ENCODE measurements at places on chromosomes 1 and 21.

- DNase-seq, result no peak
These were observed 20.2 kb downstream of the NCMAP start for GRCh38 chr1:24575905-24576587.

DNA sequence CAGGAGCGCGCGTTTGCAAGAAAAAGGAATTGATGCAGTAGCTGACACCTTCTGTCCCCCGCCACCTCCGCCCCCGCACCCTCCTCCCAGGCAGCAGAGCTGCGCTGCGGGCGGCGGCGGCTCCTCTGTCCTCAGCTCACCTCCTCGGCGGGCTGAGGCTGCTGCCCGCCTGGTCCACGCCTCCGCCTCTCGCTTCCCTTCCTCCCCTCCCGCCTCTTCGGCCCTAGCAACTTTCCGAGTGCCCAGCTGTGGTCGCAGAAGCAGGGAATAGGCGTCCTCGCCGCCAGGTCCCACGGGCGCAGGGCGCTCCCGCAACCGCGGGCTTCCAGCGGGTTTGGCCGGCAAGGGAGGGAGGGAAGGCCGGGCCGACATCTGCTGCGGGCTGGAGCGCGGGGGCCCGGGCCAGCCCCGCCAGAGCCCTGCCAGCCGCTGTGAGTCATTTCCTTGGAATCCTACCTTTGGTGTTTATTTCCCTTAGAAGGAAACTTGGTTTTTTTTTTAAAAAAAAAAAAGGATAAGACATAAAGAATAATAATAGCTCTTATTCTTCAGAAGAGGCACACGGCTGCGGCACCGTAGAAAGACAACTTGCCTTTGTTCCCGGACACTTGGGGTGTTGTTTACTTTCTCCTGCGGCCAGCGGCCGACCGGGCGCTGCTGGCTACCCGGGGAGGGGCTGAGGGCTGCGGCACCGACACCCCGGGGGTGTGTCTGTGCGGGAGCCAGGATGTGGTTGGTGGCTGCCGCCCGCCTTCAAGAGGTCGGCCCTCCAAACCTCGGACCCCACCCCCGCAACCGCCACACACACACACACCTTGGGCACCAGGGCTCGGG is 1.1 kb downstream of the SERTAD4 start:
- DNase-seq, result no peak

DNA sequence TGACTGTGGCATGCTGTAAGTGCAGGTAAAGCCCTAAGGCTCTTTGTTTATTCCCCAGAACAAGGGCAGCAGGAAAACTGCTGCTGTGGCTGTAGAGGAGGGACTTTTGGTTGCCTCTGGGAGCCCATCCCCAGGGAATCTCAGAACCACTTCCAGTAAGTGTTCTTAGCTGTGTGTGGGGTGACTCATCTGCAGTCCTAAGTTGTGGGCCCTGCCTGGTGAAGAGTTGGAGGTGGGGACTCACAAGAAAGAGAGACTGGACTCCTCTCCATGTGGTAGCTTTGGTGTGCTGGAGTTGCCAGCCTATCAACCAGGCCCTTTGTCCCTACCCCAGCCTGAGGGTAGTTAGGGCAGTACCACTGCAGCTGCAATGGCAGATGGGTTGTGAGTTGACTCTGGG is 24.0 kb upstream of the DENND1B start:
- no peak for DNase-seq

GRCh38 chr1:7363450-7363849 is 407.6 kb upstream of the VAMP3 start:
- DNase-seq, result no peak

DNA sequence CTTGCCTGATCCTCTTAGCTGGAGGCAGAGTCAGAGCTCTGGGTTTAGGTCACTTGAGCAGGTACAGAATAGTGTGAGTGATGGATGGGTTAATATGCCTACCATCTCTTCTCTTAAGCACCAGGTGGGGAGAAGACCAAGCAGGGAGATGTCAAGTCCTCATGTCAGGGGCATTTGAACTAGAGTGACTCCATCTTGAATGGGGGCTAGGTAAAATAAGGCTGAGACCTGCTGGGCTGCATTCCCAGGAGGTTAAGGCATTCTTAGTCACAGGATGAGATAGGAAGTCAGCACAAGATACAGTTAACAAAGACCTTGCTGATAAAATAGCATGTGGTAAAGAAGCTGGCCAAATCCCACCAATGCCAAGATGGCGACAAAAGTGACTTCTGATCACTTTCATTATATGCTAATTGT is 77.4 kb upstream of the BTG3 start:
- no peak for DNase-seq

DNA sequence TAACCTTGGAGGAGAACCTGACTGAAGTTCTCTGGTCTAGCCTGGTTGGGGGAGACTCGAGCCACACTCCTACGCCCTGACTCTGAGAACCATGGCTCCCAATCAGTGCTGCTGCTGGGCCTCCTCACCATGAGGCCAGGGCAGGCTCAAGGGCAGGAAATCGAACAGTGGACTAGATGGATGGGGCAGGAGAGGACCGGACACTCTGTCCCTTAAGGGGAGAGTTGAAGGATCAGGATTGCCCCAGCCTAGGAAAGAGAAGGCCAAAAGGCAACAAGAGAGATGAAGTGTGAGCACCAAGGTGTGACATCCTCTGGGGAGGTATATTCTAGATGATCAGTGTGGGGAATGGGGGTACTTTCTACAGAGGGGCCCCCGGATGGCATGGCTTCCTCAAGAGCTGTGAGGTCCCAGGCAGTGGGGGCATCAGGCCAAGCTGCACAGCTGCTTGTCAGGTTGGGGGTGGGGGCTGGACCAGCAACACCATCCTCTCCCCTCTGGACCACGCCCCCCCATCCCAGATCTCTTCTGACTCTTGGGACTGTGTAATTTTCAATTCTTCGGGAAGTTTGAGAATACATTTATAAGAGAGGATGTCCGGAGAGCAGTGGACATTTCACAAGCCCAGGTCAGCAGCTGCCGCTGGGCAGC is 34.0 kb downstream of the MX1 start:
- no peak for DNase-seq

- DNase-seq, result no peak
These were observed 8.1 kb downstream of the TDRD5 start for GRCh38 chr1:179599623-179600249.

DNA sequence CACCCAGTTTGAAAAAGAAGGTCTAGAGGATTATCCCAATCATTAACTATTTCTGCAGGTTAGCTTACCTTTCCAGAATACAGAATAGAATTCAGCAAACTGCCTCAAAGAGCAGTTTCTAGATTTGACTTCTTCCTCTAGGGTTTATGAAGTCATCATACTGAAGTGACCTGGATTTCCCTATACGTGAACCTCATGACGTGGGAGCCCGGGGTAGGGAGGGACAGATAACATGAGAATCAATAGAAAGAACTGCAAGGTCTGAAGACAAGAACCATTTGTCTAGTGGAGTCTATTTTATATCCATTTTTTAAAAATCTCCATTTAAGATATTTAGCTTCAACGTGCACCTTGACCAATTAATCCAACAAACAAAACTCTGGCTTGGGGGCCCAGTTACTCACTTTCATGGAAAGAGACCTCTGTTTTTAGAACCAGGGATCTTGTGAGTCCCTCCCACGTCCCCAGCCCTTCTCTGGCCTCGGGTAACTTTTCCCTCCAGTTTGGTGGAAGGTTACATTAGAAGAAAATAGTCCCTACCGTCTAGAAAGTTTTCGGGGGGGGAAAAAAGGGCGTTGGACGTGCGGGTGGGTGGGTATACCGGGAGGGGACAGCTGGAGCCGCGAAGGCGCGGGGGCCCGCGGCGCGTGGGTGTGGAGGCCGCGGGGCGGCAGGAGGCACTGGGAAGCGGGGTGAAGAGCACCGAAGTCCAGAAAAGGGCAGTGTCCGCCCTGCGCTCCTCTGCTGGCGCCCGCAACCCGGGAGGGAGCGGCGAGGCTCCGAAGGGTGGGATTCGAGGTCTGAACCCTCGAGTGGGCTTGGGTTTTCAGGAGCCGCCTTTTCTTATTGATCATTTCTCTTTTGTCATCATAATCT is 13.8 kb upstream of the POGZ start:
- DNase-seq, result peak; percentile 16

DNA sequence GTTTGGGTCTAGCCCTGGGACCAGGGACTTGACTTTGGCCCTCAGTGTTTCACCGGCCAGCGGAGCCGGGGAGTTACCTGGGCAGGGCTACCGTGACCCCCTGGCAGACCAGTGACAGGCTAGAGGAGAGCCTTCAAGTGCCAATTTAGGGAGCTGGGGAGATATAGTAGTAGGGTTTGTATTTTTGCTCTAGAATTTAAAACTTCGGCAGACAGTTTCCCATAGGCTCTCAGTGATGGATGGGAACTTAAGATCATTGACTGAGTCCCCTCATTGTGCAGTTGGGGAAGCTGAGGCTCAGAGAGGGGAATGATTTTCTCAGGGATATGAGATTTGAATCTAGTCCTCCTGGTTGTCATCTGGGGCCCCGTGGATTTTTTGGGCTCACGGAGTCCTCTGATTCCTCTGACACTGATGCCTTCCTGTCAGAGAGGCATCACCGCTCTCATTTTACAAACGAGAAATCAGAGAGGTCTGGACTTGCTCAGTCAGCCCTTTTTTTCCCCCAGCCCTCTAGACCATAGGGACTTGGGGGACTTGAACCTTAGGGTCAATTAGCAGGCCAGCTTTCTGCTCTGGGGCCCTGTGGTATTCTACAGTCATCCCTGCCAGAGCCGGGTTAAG is 58.3 kb upstream of the ACOT11 start:
- DNase-seq, result no peak

DNA sequence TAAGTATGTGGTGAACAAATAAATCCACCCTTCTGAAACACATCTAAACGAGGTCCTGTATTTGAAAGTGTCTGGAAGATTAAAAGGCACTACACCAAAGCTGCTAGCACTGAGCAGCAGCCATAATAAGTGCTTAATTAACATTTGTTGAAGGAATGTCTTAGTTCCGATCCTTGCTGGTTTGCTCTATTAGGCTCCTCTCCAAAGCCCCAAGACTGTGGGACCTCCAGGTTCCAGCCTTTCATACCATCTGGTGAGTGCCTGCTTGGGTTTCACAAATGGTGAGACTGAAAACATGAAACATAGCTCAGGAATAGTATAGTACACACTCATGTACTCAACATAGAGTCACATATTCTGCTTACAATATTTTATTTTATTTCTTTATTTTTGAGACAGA is 640 bp upstream of the CYP2J2 start:
- DNase-seq, result no peak

DNA sequence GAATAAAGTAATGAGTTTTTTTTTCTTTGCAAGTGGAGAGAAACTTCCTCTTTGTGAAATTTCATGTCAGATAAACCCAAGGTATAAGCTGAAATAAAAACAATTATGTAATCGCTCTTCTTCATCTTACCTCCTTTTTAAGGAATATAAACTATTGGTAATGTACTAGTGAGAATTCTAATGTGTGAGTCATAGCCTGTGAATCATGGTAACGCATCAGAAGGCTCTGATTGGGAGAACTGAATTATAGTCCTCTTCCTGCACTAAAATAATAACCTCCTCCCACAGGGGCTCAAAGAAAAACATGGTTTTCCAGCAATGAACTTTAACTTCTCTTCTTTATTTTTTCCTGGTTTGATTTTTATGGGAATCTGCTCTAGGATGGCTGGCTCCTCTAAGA is 57.1 kb upstream of the COX20 start:
- DNase-seq, result no peak

GRCh38 chr1:196155586-196155985 is 452.7 kb downstream of the KCNT2 start:
- no peak for DNase-seq

DNA sequence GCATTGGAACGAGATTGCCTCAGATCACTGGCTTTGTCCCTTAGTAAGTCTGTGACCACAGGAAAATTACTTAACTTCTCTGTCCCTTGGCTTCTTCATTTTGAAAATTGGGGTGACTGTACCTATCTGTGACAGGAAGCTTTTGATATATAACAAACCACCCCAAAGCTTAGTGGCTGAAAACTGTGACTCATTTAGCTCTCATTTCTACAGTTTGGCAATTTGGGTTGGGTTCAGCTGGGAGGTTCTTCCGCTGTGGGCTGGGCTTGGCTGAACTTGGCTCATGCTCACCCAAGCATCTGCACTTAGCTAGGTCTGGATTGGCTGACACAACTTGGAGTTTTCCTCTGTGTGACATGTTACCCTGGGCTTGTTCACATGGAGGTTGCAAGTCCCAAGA is 14.0 kb downstream of the C1orf94 start:
- no peak for DNase-seq

DNA sequence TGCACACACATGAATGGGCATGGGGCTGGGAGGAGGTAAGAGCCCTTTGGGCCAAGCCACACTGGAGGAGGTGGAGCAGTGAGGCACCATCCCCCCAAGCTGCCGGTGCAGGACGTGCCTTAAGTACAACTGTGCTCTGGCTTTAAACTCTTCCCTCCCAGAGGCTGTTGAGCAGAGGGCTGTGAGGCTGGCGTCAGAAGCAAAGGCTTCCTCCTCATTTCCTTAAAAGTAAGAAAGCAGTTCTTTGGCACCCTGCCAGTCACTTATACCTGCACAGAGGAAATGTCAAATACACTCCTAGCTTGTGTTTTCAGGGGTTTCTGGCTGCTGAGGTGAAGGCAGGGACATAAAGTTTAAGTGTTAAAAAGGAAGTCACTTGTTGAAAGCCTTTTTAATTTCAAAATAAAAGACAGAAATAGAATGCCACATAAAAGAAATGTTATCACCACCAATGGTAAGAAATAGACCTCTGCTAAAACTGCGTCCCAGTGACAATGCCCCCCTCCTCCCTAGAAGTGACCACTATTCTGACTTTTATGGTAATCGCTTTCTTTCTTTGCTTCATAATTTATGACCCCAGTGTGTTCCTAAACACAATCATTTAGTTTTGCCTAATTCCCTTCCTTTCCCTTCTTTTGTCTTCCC is 33.0 kb downstream of the LAMC2 start:
- DNase-seq, result peak; percentile 28

DNA sequence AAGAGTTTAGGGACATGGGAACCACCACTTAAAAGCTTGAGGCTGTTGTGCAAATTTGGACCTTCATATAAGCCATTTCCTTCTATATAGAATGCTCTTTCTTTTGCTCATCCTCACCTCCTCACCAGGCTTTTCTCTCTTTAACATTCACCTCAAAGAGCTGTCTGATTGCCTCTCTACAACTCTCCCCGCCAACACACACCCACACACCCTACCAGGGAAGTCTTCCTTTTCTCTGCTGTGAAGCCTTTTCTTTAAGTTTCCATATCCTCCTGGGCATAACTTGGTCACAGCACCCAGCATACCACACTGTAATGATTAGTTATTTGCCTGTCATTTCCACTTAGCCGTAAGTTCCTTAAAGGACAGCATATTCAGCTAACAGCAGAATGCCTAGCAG is 40.6 kb downstream of the WLS start:
- no peak for DNase-seq

- DNase-seq, result no peak
These were observed 214.4 kb downstream of the NRIP1 start for GRCh38 chr21:14850394-14850793.

DNA sequence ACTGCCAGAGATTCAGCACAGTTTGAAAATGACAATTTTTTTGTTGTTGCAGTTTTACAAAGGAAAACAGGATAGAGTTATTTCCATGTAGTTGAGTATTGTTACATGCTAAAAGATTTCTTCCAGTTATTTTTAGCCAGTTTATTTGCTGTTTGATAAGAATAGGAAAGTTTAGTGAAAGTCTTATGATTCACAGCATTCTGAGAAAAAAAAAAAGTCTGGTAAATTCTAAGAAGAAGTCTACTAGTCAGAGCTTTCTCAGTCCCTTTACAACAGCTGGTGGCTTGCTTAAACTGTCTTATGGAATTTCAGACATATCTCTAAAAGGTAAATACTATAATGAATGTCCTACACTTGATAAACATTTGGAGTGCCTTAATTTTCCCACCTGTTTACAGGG is 341.7 kb downstream of the DSCAM start:
- DNase-seq, result no peak

Data from stimulated activated CD4-positive, alpha-beta T cell treated with anti-CD3 and anti-CD28 coated beads, Interleukin-1b, Interleukin-23, amount 100 ng/mL, for 4 hours (primary cell).